Large intestine (tissue), 12 donors: ENCODE measurements at places on chromosomes 2 and 18.

DNA sequence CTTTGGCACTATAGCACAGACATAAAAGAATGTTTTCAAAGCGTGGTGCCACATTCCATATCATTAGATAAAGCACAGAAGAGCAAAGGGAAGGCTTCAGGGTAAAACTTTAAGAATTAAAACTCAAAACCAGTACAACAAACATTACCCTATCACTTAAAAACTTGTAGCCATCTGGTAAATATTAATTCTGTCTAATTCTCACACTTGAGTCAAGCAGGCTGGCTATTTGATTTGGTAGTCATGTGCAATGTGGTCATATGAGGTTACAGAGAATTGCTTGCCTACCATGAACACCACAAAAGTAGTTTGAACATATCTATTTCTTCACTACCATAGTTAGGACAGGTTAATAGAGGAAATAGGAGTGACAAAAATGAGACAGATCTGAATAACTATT lies 244.9 kb downstream of the IRS1 start:
- peaks cover 5% of the 10 kb centered on the region for H3K4me1 ChIP-seq
- DNase-seq, result no peak
- H3K4me3 ChIP-seq, result no peak overlapping the region

DNA sequence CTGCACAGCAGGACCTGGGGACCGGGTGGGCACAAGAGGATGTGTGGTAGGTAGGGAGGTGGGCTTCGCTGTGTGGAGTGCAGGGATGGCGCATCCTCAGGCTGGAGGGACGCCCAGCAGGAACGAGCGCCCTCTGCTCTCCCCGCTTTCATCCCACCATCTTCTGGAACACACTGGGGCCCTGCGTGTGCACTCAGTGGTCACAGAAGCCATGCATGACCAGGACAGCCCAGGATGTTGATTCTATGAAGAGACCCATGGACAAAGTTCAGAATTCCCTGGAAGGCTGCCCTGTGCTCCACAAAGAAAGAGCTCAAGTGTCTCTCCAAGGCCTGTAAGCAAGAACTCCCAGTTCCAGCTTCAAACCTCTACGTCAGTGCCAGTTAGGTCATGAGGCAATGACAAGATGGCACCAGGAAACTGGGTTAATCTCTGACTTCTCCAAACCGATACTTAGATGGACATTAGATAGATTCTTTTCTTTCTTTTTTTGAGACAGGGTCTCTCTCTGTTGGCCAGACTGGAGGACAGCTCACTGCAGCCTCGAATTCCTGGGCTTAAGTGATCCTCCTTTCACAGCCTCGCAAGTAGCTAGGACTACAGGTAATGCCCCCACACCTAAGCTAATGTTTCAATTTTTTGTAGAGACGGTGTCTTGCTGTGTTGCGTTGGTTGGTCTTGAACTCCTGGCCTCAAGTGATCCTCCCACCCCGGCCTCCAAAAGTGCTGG lies 3.4 kb downstream of the SLC66A2 start:
- H3K4me1 ChIP-seq, result peaks cover 14% of the 10 kb centered on the region
- H3K4me3 ChIP-seq, result no peak overlapping the region
- peaks cover 15% of the 10 kb centered on the region for H3K36me3 ChIP-seq

GRCh38 chr18:76589866-76590265 lies 94.8 kb upstream of the ZNF516 start:
- no peaks in the 10 kb centered on the region for H3K4me1 ChIP-seq
- no peak for DNase-seq
- H3K36me3 ChIP-seq, result no peaks in the 10 kb centered on the region
- peaks cover 16% of the 10 kb centered on the region for H3K27me3 ChIP-seq
- H3K4me3 ChIP-seq, result no peak overlapping the region

DNA sequence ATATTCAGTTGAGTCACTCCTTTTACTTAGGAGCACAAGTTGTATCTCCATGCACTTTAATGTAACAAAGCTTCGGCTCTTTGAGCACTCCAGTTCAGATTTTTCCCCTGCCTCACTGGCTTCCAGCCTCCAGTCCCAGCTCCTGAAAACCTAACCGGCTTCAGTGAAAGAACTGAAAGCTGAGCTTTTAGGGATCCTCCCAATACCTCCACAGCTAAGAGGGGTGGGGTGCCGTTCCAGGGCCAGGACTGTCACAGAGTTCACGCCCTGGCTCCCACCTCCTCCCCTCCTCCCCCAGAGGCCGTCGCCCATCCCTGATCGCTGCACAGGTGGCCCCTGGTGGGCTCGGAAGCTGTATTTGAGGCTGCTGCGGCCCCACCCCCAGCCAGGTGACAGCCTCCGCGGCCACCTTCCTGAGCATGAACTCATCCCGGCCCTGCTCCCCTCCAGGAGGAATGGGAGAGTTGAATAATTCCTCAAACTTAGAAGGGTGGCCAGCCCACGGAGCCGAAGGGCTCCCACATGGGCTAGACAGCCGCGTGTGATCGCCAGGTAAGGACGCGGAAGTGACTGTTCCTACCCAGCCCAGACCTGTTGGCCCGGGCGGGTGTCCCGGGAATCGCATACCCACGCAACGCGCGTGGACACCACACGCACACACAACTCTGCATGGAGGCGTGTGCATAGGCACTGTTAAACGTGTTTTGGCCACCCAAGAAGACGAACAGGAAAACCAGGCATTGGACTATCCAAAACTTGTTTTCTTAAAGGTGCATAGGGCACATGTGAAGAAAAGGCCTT lies 1.8 kb downstream of the MYO5B start:
- no peak for DNase-seq
- peaks cover 9% of the 10 kb centered on the region for H3K4me1 ChIP-seq
- peak overlapping the region; percentile 80 for H3K4me3 ChIP-seq
- H3K27me3 ChIP-seq, result peaks cover 28% of the 10 kb centered on the region

DNA sequence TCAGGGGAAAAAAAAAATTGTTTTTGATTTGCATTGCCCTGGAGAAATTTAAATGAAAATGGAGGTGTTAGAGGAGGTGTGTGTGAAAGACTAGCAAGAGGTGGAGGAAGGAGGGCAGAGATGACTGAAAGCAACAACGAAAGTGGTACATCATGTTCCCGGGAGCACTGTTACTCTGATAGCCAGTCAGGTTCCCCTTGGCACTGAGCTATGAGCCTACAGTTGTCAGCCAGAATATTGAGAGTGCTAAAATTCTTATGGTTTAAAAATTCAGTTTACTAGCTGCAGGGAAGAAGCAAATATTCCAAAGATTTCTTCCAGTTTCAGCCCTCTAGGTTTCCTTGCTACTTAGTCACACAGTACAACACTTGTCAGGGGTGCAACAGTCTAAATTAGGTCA lies 366.7 kb upstream of the DLGAP1 start:
- H3K27me3 ChIP-seq, result no peaks in the 10 kb centered on the region
- H3K4me1 ChIP-seq, result no peaks in the 10 kb centered on the region
- no peak overlapping the region for H3K4me3 ChIP-seq
- H3K27ac ChIP-seq, result no peak overlapping the region

- H3K27me3 ChIP-seq, result no peaks in the 10 kb centered on the region
- no peak overlapping the region for H3K27ac ChIP-seq
- no peak for DNase-seq
- peaks cover 9% of the 10 kb centered on the region for H3K4me1 ChIP-seq
Measured at GRCh38 chr2:43383533-43383932, 157.1 kb upstream of the ZFP36L2 start.

- no peak overlapping the region for H3K27ac ChIP-seq
- H3K36me3 ChIP-seq, result no peaks in the 10 kb centered on the region
- H3K27me3 ChIP-seq, result no peaks in the 10 kb centered on the region
- no peaks in the 10 kb centered on the region for H3K4me1 ChIP-seq
- no peak for DNase-seq
Measured at GRCh38 chr18:69871363-69871762, 76.3 kb downstream of the CD226 start.

DNA sequence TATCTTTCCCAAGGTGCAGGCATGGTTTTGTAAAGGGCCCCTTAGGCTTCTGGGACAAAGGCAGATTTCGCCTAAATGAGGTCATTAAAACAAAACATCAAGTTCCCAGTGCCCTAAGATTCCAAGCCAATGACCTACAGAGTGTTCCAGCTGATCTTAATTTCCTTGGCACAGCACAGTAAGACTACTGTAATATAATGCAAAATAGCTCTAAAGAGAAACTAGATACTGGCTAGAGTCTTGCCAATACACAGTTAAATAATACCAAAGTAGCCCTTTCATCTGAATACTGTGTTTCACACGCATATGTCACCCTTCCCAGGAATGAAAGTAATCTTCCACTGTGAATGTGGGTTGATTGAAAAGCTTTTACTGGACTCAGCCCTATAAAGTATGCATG lies 14.7 kb downstream of the GRB14 start:
- H3K4me3 ChIP-seq, result no peak overlapping the region
- no peaks in the 10 kb centered on the region for H3K4me1 ChIP-seq
- DNase-seq, result no peak
- no peak overlapping the region for H3K27ac ChIP-seq

- no peaks in the 10 kb centered on the region for H3K4me1 ChIP-seq
- no peaks in the 10 kb centered on the region for H3K27me3 ChIP-seq
- no peak overlapping the region for H3K27ac ChIP-seq
- H3K4me3 ChIP-seq, result no peak overlapping the region
Measured at GRCh38 chr2:169546756-169547155, 26.9 kb downstream of the FASTKD1 start.

DNA sequence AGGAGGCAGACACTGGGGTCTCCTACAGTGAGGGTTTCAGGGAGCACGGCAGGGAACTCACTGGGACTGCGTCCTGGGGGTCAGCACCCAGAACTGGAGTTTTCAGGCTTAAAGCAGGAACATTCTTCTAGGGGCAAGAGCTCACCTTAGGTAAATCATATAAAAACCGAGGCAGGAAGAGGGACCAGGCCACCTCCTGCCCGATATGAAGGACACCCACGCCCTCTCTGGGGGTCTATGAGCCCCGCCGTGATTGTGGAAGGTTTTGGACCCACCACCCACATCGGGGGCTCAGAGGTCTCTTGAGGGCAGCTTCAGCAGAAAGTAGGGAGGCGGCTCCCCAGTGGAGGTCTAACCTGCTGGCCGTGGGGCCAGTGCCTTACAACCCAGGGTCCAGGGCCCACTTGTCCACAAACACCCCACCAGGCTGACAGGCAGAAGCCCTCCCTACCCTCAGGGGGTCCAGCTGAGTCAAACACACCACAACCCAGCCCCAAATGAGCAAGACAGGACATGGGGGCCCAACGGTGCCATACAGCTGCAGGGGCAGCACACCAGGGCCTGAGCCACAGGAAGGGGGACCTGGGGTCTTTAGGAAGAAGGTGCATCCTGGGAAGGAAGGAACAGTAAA lies 25.3 kb downstream of the CROCC2 start:
- DNase-seq, result no peak
- H3K4me3 ChIP-seq, result no peak overlapping the region
- no peaks in the 10 kb centered on the region for H3K36me3 ChIP-seq
- H3K4me1 ChIP-seq, result no peaks in the 10 kb centered on the region
- no peaks in the 10 kb centered on the region for H3K27me3 ChIP-seq

- no peak overlapping the region for H3K27ac ChIP-seq
- H3K36me3 ChIP-seq, result no peaks in the 10 kb centered on the region
- no peak overlapping the region for H3K4me3 ChIP-seq
- no peaks in the 10 kb centered on the region for H3K27me3 ChIP-seq
Measured at GRCh38 chr2:67453310-67453709, 56.2 kb downstream of the ETAA1 start.

- DNase-seq, result no peak
- H3K36me3 ChIP-seq, result no peaks in the 10 kb centered on the region
- peaks cover 5% of the 10 kb centered on the region for H3K4me1 ChIP-seq
- no peak overlapping the region for H3K4me3 ChIP-seq
- no peak overlapping the region for H3K27ac ChIP-seq
Measured at GRCh38 chr2:156181208-156181607, 151.3 kb downstream of the NR4A2 start.

GRCh38 chr18:70296781-70297180 lies 7.9 kb downstream of the SOCS6 start:
- no peaks in the 10 kb centered on the region for H3K27me3 ChIP-seq
- H3K36me3 ChIP-seq, result peaks cover 3% of the 10 kb centered on the region
- H3K4me3 ChIP-seq, result no peak overlapping the region
- DNase-seq, result no peak
- peaks cover 27% of the 10 kb centered on the region for H3K4me1 ChIP-seq

GRCh38 chr18:25239581-25240419 lies 112.2 kb downstream of the ZNF521 start:
- no peak overlapping the region for H3K4me3 ChIP-seq
- no peaks in the 10 kb centered on the region for H3K27me3 ChIP-seq
- DNase-seq, result peak; percentile 14
- H3K27ac ChIP-seq, result no peak overlapping the region
